ENCODE measurements at places on chromosomes 13 and 19.

DNA sequence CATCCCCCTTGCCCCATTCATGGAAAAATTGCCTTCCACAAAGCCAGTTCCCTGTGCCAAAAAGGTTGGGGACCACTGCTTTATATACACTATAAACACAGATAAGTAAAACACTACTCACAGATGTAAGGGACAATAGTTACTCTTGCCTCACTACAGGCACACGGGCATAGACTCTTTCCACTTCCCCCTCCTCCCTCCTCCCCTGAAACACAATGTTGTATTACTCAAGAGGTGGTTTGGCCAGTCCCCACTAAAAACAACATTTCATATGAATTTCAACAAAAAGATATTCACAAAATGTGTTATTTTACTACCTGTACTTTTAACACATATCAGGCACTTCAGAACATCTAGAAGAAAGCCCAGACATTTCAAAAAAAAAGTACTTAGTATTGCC is 45.1 kb downstream of the EPSTI1 start:
- no peak for DNase-seq

- DNase-seq = no peak
Measured at GRCh38 chr13:79525064-79525857, 44.3 kb downstream of the NDFIP2 start.

DNA sequence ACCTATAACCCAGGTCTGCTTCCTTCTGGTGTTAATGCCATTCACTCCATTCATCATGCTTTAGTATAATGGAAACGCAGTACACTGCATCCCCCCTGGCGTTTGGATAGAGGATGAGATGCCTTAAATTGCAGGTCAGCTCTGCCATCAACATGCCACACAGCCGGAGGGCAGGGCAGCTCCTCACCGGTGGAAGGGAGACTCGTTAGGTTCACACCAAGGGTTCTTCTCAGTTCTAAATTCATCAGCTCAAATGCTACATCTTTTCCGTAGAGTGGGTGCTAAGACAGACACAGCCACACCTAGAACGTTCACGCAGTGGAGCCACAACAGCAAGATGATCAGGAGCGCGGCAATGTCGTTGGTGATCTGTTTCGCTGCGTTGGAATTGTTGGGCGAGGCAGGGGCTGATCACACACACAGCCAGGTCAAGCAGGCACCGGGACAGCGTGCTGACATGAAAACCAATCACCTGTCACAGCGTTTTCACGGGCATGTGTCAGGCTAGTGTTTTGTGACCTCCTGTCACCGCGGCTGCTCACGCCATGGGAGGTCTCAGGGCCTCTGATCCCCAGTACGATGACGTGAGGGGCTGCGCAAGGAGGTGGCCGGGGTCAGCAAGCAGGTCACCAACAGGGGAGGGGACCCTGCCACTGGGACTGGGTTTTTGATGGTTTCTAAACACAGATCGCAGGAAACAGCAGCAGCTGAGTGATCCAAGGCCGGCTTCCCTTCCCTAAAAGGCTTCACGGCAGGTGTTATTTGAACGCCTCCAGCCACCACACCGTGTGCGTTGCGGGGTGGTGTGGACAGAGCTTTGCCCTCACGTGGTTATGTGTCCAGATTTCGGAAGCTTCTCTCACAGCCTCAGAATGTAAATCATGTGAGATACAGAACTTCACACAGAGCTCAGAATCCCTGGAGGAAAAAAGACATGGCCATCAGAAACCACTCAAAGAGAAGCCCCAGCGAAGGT is 94.3 kb upstream of the IRS2 start:
- DNase-seq = no peak

DNA sequence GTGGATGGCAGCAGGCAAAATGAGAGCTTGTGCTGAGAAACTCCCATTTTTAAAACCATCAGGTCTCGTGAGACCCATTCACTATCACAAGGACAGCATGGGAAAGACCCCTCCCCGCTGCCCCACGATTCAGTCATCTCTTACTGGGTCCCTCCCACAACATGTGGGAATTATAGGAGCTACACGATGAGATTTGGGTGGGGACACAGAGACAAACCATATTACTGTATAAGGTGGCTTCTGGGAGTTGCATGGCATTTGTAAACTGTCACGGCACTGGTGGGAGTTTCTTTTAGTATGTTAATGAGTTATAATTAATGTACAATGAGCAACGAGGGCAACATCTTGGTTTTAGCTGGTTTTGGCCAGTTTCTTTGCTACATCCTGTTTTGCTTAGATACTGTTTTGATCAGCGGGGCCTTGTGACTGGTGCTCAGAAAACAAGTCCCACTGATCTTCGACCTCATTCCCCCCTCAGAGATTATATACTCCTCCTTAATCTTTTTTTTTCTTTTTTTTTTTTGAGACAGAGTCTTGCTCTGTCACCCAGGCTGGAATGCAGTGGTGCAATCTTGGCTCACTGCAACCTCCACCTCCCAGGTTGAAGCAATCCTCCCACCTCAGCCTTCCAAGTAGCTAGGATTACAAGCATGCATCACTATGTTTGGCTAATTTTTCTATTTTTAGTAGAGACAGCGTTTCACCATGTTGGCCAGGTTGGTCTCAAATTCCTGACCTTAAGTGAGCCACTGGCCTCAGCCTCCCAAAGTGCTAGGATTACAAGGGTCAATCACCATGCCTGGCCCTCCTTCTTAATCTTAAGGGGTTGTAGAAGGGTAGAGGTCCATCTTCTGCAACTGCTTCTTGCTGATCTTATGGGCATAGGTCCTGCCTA is 21.3 kb upstream of the ZNF599 start:
- no peak for DNase-seq

DNA sequence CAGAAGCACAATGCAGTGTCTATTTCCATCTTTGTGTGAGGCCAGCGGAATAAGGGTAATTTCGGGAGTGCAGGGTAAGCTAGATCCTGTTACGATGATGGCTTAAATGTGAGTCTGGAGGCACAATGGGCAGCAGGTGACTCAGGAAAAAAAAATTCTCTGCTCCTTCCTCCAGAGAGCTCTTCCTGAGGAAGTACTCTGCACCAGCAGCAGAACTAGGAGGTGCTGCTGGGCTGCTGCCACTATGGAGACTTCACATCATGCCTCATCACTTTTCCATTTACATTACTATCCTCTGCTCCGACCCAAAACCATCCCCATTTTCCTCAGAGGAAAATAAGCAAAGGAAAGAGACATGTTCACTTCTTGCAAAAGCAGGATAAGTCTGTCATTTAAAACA is 282.0 kb downstream of the DNAJC15 start:
- no peak for DNase-seq

GRCh38 chr19:32372726-32373517 is 27.5 kb downstream of the ZNF507 start:
- no peak for DNase-seq

DNA sequence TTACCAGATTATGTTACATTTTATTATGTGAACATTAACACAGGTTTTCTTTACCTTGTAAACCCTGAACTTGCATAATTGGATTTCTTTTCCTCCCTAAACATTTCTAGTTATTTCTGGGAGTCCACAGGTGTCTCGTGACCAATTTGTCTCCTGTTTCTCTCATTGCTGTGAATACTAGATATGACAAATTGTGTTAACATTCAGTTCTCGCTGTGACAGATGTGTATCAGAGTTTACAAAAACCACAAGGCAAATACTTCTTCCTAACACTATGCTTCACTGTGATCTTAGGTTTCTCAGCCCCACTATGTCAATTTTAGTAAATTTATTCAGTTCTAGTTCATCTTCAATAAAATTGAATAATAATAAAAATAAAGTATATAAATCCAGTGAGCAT is 1554.9 kb downstream of the EFNB2 start:
- no peak for DNase-seq

- no peak for DNase-seq
Measured at GRCh38 chr13:65472336-65472735, 1757.8 kb downstream of the PCDH9 start.

- no peak for DNase-seq
Measured at GRCh38 chr19:51800473-51801244, 5.7 kb downstream of the FPR3 start.

DNA sequence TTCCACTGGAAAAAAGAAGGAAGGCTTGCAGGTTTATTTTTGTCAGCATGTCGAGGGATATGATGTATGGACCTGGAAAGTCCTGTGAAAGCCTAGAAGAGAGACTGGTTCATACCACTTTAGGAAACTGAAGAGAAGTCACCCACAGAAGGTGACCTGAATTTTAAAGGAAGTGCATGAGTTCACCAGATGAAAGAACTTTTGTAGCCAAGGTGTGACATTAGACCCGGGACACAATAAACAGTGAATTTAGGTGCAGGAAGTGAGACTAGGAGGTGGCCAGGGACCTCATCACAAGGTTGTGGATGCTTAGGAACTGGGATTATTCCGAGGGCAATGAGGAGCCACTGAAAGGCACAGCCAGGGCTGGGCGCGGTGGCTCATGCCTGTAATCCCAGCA is 79.1 kb downstream of the ZNF429 start:
- DNase-seq = no peak

Measured in hypothalamus (tissue), 51 donors.